ENCODE measurements at places on chromosomes 5 and 9. TPM values are rescaled to one million over a fixed set of nuclear protein-coding genes. Genes with fewer than 3 reads are reported as not detected.

Gene FOXD4L3
- not detected for total RNA-seq

Gene FCN1
- total RNA-seq, result not detected

Gene SLC22A4
- 0.75 TPM for total RNA-seq

Gene CDH9
- total RNA-seq, result not detected

Gene PNPLA7
- under 0.01 TPM for total RNA-seq

Gene CRHBP
- total RNA-seq, result not detected

Gene COL15A1
- 0.06 TPM for total RNA-seq

Gene PGM5
- not detected for total RNA-seq

DNA sequence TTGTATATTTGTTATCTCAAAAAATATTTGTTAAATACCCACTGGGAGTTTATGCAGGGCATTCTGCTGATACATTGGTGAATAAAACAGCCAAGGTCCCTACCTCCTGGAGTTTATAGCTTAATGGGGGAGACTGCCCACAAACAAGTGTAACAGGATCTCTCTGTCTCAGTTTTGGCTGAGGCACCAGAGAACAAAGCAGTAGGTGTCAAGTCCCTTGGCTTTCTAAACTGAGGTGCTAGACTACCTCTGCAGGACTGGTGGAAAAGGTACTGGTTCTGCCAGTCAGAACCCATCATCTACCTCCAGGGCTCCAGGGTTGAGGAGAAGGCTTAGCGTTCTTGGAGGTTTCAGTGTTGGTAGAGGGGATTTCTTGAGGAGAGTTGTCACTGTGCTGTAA, 188.4 kb upstream of the ELL2 start:
- DNase-seq, result no peak

DNA sequence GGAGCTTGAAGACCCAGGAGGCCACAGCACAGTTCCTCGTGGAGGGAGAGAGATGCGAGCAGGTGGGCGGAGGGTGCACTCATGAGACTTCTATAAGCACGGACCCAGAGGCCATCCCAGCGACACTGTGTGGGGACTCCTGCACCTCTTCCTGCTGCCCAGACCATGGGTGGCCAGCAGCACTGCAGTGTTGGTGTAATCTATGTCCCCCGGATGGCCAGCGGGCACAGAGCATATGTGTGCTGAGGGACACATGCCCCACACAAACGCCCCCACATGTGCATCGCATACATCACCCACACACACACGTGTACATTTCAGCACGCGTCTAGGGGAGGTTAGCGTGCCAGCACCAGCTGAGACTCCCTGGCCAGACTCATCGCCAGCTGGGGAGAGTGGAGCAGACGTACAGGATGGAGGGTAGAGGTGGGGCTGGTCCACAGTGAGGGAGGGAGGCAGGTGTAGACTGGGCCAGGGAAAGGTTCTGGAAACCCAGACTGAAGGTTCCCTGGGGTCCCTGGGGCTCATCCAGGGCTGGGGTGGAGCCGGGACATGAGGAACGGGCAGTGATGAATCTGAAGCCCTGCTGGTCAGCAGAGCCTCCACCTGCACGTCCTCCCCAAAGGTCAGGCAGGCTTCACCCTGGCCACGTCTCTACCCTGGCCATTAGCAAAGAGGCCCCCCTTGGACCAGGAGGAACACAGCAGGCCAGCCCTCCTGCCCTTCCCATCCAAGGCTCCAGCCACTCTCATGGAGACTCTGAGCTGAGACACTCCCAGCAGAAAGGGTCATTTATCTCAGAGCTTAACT, 27.6 kb downstream of the ADAMTS2 start:
- no peak for DNase-seq

GRCh38 chr9:76400534-76401096, 6.4 kb upstream of the RFK start:
- DNase-seq, result peak; percentile 33

DNA sequence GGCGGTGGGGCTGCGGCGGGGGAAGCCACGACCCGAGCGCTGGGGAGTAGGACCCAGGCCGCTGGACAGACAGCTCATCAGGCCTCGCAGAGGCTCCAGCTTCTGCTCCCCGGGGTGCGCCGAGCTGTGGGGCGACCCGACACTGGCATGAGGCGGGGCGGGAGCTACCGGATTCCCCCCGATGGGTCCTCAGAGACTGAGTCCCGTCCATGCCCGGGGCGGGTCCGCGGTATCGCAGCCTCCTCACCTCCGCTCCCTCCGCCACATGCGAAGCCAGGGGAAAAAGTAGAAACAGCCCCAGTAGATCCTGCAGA, 2.6 kb upstream of the CCL27 start:
- DNase-seq, result no peak

DNA sequence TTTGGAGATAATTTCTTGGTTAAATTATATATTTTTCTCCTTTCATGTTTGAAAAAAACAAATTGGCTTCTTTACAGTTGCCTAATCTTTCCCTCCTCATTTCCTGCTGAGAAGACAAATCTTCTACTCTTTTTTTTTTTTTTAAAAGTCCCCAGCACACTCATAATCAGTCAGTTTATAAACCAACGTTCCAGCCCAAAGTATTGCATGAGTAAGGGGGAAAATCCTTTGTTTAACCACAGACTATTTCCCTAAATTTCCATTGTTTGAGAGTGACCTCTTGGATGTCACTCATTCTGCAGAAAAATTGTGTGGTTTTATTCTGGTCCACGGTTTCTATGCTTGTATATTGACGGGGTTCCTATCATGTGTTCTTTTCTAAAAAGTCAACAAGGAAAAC, 55.1 kb upstream of the TLR4 start:
- DNase-seq, result no peak

- no peak for DNase-seq
Measured at GRCh38 chr9:104589626-104590025, 9.6 kb downstream of the OR13C5 start.

DNA sequence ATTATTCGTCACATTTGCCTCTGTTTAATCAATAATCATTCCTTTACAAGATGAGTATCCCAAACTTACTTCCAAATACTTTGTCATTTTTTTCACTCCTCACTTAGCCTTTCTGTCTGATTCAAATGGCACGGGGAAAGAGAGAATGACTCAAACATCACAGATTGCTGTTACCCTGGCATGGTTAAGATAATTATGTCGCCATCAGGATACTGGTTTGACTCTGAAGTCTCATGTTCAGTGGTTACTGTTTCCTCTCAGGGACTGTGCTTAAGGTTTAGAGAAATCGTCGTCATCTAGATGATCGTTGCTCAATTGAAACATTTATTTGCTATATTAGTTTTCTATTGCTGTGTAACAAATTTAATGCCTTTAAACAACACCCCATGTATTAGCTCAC, 45.2 kb upstream of the RAD23B start:
- DNase-seq, result no peak

DNA sequence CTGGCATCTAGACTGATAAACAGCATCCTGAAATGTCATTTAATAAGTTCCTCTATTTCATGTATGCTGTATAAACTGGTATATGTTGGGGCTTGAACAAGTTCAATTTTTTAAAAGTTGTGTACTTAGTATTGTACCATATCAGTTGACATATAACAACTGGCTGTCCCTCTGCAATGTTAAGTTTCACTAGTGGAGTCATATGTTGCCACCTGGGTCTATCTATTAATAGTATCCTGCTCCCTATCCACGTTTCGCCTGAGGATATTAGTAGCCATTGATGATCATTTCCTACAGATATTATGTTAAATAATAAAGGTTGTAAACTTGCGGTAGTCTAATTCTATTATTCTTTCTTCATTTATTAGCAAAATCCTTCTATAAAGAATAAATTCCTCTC, 177.6 kb downstream of the RFX3 start:
- no peak for DNase-seq

DNA sequence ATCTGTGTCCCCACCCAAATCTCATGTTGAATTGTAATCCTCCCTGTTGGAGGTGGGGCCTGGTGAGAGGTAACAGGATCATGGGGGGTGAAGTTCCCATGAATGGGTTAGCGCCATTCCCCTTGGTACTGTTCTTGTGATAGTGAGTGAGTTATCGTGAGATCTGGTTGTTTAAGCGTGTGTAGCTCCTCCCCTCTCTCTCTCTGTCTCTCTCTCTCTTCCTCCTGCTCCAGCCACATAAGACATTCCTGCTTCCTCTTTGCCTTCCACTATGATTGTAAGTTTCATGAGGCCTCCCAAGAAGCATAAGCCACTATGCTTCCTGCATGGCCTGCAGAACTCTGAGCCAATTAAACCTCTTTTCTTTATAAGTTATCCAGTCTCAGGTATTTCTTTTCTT, 28.8 kb downstream of the C5orf15 start:
- DNase-seq, result no peak

DNA sequence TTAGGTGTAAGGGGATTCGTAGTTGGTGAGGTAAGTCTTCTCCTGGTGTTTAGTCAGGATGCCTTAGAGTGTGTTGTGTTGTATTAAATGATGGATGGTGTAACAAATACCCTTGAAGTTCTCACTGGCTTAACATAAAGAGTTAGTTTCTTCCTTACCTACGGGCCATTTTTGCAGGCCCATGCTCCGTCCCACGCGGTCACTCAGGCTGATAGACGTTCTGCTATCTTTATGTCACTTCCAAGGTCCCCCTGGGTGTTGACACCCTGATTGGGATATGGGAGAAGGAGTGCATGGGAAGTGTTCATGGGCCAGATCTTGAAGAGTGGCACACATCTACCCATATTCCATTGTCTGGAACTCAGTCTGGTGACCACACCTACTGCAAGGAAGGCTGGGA, 214.0 kb downstream of the MAST4 start:
- no peak for DNase-seq

- DNase-seq, result no peak
Measured at GRCh38 chr9:18985464-18985951, 47.5 kb downstream of the SAXO1 start.

DNA sequence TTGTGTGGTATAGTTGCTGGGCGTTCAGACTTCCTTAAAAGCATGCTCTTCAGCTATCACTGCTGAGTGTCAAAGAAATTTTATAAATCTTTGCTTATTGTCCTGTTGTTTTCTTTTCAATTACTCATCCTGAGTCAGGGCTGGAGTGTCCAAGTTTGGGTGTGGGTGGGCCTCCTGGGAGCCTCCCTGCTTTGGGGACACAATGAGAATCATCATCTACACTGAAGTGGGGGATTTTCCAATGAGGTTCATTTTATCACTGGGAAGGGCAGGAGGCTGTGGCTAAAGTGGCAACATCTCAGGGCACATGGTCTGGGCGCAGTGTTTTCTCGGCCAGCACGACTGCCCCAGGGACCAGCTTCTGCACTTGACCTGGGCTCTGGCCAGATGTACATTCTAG, 19.5 kb downstream of the GFPT2 start:
- no peak for DNase-seq

GRCh38 chr5:91706785-91707520, 323.8 kb upstream of the ARRDC3 start:
- no peak for DNase-seq

- no peak for DNase-seq
Measured at GRCh38 chr5:133114933-133115310, 63.1 kb downstream of the HSPA4 start.

DNA sequence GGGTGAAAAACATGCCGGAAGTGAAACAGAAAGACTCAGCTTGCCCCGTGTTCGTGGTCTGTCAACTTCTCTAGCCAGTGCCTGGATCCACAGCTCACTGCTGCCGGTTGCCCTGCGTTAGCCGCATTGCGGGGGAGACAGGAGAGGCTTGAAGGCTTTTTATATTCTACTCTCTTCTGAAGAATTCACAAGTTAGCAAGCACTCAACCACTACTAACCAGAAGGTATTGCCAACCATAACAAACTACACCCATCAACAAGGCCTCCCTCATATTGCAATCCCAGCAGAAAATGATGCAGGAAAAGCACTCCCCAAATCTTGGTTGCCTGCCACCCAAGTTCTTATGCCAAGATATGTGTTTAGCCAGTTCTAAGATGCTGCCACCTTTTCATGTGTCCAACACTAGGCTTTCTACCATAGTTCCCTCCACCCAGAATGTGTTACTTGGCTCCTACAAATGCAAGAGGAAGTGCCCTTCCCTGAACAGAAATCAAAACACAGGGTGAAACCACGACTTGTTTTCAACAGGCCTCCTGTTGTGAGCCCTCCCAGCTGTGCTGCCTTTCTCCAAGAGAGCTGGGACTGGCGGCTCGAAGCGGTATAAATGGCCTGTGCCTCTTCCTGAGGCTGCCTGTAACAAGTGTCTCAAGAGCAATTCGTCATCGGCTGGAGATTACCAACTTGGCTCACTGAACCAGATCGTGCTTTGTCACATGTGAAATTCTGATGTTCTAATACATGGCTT, 129.0 kb downstream of the SNX18 start:
- DNase-seq, result peak; percentile 64

GRCh38 chr5:36606428-36607113, at the start of gene SLC1A3:
TSS of gene SLC1A3 (plus strand) at chr5:36606606. CDS start at chr5:36608424, 1,818 bp downstream.
- peak; percentile 65 for DNase-seq

DNA sequence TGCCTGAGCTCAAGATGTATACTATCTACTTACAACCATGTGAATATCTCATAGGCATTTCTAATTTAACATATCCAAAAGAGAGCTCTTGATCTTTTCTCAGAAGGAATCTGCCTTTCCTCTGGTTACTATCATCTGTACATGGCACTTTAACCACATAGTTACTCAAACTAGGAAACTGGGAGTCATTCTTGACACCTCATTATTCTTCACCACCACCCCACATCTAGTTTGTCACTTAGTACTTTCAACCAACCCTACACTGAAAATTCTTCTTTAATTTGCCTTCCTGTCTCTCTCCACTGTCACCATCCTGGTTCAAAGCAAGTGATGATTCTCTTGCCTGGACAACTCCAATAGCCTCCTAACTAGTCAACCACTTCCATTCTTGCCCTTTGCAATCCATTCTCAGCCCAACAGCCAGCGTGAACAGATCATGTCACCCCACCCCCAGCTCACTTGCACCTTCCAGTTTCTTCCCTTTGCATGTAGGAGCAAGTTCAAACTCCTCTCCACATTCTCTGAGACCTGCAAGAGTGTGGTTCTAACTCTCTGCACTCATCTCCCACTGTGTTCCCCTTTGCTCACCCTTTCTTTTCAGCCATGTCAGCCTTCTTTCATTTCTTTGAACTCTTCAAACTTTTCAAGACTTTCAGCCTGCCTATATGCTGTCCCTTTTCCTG, 17.3 kb upstream of the SMAD5 start:
- DNase-seq, result no peak

DNA sequence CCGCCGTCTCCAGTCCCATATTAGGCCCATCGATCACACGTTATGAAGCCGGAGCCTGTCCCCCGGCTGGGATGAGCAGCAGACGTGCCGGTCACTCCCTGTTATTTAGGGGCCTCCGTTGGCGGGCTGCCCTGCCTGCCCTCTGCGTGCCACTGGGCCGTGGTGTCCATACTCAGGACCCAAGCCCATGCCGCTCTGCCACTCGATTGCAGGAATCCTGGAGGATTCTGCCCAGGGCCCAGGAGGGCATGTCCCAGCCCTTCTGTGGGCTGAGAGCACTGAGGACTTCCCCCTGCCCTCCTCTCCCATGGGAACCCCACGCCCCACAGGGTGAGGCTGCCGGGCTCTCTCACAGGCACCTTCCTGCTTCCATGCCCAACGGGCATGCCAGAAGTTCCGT, 19.6 kb upstream of the LAMC3 start:
- DNase-seq, result no peak
